ENCODE measurements at places on chromosomes 3 and 15.

- no peak for DNase-seq
Measured at GRCh38 chr3:89145995-89146394, 38.6 kb downstream of the EPHA3 start.

- DNase-seq, result no peak
Measured at GRCh38 chr3:71825551-71826283, 40.8 kb upstream of the PROK2 start.

GRCh38 chr3:88930611-88931010, 176.8 kb upstream of the EPHA3 start:
- no peak for DNase-seq

DNA sequence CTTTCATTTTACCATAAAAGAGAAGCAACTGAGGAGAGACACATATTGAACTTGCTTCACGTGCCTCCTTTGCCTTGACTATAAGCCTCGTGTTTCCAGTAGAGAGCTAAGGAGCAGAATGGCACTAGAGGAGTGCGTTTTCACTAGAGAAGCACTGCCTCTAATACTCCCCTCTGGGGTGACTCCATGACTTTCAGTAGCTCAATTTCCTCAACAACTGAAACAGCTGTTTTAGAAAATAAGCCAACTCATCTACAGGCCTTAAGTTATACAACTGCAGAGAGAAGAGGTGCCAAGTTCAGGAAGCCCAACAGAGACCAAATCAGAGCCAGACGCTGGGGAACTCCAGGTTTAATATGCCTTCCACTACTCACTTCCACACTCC, 1.9 kb downstream of the UBP1 start:
- DNase-seq, result no peak

- DNase-seq, result no peak
Measured at GRCh38 chr15:38112406-38112805, 140.2 kb upstream of the SPRED1 start.

- no peak for DNase-seq
Measured at GRCh38 chr15:78452485-78452884, 14.5 kb downstream of the IREB2 start.

DNA sequence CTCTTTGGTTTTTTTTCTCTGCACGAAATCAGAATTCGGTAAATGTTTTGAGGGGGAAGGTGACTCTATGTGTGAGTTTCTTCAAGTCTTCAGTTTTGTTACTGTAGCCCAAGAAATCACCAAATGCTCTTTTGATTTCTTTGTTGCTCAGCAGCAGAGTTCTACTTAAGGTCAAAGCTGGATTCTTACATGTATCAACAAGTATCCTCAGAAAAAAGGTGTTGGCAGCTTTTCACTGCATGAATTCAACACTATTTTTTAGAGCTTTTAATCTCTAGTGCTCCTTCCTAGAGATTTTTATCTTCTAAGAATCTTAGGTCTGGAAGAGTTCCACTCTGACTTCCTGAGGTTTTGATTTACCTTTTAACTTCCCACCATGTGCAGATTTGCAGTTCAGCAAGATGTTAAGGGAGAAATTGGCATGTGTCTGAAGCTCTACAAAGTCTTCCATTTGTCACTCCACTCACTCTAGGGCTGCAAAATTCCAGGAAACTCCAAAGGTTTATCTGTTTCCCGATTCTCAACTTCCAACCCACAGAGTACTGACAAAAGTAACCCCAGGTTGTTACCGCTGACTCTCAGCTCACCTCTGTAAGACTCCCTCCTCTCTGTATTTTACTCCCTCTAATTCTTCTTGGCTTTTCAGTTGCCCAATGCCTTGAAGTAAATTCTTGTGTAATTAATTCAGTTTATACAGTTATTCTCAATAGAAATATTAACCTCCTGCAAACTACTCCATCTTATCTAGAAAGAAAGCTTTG, 13.3 kb upstream of the CD200 start:
- no peak for DNase-seq

- no peak for DNase-seq
Measured at GRCh38 chr3:123294296-123294938, 92.7 kb downstream of the SEC22A start.

DNA sequence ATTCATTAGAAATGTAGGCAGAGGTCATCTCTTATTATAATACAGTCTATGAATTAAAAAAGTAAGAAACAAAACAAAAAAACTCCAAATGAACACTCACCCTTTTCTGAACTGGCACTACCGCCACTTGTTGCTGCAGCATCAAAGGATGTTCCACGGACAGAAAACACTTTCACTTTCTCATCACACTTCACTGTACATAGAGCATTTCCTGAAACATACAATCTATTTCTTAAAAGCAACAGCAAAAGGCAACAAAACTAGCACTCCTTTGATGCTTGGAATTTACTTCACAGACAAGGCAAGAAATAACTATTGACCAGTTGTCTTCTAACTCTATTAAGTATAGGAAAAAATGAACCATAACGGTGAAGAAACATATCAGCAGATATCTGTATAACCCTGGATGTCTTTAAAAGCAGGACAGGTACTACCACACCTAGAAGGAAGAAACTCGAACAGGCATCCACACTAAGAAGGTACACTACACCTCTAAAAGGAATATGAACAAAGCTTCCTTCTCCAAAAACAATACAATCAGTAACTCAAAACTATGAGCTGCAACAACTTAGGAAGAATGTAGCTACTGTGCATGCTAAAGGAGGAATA, 24.9 kb downstream of the ETFA start:
- no peak for DNase-seq

- DNase-seq, result no peak
Measured at GRCh38 chr3:14489641-14490040, 50.5 kb downstream of the GRIP2 start.

DNA sequence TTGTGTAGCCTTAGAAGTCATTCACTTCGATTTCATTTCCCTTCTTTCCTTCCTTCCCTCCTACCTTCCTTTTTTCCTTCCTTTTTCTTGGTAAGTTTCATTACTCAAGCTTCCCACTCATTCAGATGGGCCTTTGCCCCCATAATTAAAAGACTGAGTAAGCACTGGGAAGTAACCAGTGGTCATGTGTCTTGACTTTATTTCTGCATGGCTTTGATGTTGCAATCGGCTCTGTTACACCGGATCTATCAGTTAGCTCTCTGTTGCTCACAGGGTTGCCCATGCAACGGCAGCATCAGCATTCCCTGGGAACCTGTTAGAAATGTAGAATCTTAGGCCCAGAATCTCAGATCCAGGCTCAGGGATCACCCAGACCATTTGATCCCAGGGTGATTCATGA, 25.6 kb upstream of the LARS2 start:
- DNase-seq, result no peak

- peak; percentile 25 for DNase-seq
Measured at GRCh38 chr3:50189274-50189673, 2.1 kb upstream of the GNAT1 start.

DNA sequence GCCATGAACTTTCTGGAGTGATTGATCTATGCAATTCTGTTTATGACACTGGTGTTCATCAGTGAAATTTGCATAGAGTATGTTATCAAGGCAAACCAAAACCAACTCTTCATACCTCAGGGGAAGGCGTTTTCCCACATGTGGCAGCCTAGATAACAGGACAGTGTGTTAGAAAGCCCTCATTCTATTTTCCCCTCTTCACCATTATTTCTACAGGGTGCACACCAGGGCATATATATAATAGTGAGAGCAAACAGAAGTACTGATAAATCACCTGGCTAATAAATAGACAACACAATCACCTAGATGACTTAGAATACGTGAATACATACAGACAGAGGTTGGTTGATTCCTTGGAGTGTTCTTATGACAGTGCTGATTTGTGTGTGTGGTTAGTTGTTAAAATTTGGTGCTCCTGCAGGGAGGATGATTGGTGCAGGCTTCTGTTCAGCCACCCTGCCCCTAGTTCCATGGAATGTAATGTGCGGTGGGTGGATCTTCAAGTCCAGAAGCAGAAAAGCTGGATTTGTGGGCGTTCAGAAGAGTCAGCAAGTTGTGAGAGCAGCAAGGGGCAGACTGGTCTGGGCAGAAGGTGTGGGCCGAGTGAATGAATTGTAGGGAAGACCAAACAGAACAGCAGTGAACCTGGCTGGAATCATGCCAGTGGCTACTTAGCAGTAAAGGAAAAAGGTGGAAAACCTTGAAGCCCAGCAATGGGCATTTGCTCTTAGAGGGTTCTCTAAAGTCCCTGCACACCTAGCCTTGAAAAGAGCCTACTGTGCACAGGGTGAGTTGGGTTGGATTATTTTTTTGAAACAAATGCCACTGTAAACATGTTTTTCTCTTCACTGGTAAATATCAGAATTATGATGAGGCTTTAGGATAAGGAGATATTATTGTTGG, 11.7 kb upstream of the RARRES1 start:
- no peak for DNase-seq

GRCh38 chr3:111690242-111690641, 95.1 kb upstream of the ZBED2 start:
- no peak for DNase-seq

- DNase-seq, result no peak
Measured at GRCh38 chr3:63015614-63016309, 140.5 kb upstream of the CADPS start.

GRCh38 chr15:51375966-51376640, 34.6 kb downstream of the GLDN start:
- DNase-seq, result no peak

- no peak for DNase-seq
Measured at GRCh38 chr3:110521019-110521418, 550.6 kb upstream of the NECTIN3 start.

GRCh38 chr15:89769366-89769765, 6.8 kb upstream of the MESP2 start:
- DNase-seq, result no peak

DNA sequence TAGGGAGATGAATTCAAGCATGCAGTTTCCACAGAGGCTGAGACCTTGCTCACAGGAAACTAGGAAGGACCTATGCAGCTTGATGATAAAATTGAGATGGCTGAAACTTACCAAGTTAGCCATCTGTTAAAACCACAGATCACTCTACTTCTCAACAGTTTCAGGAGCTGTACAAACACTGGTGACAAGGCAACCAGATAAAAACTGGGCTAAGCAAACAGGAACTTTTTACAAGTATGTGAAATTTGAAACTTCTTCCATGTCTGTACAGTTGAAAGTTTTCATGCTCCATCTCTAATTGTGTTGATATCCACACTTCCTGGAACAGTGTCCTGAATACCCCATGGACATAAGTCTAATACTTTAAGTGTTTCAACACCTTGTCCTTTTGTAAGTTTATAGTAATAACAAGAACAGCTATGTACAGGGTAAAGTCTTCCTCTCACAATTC, 78.2 kb downstream of the FAIM start:
- DNase-seq, result no peak

- no peak for DNase-seq
Measured at GRCh38 chr3:71930056-71930991, 145.4 kb upstream of the PROK2 start.
